Memory B cell (primary cell): ENCODE measurements at places on chromosomes 2 and 18.

GRCh38 chr18:13266218-13267100 is 47.9 kb downstream of the LDLRAD4 start:
- no peak for DNase-seq

DNA sequence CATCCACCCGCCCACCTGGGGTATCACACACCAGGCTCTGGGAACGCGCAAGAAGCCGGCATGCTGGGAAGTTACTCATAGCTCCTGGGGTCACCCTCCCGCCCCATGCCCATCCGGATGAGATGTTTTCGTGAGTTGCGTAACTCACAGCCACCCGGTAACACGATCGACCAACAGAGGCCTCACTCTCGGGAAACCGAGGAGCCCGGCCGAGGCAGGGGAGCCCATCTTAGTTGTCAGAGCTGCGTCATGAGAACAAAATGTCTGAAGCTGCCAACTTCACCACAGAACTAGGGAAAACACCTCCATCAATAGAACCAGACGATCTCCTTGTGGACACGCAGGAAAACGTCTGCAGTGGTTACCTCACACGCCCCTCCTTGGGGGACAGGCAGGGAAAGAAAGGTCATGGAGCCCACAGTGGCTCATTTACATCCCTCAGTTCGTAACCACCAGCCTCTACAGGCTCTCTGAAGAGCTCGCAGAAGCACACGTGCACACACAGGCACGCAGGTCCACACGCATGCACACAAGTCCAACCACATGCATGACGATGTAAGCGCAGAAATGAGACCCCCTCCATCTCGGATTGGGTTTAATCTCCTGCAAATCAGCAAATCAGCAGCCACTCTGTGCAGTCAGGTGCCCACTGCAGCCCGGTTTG is 26.2 kb downstream of the ADI1 start:
- no peak for DNase-seq

DNA sequence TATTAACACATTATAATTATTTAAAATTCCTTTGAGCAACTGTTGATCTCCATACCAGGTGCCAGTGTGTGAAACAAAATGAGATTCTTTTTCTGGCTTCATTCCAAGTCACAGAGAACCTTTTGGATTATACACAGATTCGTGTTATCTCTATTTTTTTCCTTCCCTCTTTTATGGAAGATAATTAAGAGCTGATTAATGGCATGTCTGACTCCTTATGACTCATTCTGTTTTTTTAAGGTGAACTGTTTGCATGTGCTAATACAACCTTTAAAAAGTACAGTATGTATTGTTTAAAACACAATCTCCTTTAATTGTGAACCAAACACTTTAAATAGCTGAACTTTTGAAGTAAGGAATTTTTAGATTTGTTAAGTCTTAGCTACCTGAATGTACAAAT is 39.3 kb downstream of the PELI1 start:
- no peak for DNase-seq

- no peak for DNase-seq
Measured at GRCh38 chr18:41113885-41114482, 841.0 kb upstream of the PIK3C3 start.
